Stimulated activated naive CD8-positive, alpha-beta T cell treated with anti-CD3 and anti-CD28 coated beads, Interleukin-15, amount 100 ng/mL, for 72 hours (primary cell): ENCODE measurements at places on chromosomes 2 and 18.

DNA sequence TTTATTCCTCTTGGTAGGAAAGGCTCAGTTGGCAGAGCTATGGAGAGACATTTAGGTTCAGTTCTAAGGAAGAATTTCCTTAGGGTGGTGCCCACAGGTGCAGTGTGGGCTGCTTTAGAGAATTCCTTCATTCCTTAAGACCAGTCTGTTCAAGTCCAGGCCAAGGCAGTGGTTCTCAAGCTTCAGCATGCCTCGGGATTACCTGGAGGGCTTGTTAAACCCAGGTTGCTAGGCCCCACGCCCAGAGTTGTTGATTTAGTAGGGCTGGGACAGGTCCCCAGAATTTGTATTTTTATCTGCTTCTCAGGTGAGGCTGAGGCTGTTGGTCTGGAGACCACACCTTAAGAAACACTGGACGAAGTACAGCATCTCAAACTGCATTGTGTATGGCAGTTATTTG, 68.9 kb downstream of the CERS6 start:
- DNase-seq = no peak

DNA sequence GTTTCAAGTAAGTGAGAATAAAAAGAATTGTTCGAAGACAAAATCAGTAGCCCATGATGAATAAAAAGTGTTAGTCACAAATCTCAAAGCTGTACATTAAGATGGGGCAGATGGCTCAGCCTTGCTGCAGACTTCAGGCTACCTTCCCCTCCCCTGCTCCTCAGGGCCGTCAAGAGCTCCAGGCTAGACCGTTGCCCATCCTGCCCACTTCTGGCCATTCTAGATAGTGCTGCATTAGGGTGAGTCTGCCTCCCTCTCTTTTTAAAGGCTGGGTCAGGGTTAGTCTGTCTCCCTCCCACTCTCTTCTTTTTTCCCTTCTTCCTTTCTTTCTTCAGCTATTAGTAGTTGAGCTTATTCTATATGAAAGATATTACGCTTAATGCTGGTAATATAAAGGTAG, 86.0 kb downstream of the MAPRE2 start:
- DNase-seq = no peak

DNA sequence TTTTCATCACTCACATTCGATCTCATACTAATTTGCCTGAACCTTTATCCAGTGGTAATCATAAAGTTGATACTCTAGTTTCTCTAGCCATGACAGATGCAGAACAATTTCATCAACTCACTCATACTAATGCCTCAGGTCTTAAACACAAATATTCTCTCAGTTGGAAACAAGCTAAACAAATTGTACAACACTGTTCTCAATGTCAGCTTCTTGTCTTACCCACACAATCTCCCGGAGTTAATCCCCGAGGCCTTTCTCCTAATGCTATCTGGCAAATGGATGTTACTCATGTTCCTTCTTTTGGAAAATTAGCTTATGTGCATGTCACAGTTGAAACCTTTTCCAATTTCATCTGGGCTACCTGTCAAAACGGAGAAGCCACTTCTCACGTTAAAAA, 11.5 kb upstream of the CNOT11 start:
- no peak for DNase-seq

DNA sequence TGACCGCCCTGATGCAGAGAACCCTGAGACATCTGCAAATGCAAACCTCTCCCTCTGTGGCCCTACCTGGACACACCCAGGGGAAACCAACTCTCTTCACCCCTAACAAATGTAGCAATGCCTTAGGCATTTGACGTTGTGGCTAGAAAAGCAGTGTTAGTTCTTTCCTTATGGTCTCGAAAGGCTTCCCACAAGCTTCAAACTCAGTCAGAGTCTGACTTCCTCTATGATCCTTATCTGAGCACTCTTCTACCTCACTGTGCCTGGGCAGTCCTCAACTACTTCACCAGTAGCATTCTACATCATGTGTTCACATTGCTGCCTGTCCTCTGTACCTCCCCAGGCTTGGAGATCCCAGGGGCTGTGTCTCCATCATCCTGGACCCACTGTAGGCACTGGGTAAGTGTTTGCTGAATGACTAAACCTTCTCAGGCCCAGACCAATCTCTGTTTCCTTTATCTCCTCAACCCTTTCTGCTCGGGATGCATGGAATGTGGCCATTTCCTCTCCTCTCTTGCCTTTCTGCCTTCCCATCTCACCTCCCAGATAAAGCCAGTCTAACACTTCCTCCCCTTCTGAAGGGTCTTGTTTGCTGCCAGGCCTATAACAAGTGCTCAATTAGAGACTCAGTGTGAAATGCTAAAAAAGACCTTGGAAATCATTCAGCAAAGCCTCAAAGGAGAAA, 91.7 kb upstream of the ACAA2 start:
- DNase-seq = no peak

- no peak for DNase-seq
Observed at GRCh38 chr2:127891811-127892210, 6.1 kb upstream of the AMMECR1L start.

GRCh38 chr2:171086352-171087290, 74.1 kb downstream of the TLK1 start:
- peak; percentile 11 for DNase-seq

GRCh38 chr2:10954856-10955818, 43.4 kb downstream of the KCNF1 start:
- no peak for DNase-seq

GRCh38 chr2:231720292-231720986, 12.1 kb downstream of the PTMA start:
- no peak for DNase-seq

GRCh38 chr18:58315041-58315440, 271.0 kb downstream of the NEDD4L start:
- no peak for DNase-seq

DNA sequence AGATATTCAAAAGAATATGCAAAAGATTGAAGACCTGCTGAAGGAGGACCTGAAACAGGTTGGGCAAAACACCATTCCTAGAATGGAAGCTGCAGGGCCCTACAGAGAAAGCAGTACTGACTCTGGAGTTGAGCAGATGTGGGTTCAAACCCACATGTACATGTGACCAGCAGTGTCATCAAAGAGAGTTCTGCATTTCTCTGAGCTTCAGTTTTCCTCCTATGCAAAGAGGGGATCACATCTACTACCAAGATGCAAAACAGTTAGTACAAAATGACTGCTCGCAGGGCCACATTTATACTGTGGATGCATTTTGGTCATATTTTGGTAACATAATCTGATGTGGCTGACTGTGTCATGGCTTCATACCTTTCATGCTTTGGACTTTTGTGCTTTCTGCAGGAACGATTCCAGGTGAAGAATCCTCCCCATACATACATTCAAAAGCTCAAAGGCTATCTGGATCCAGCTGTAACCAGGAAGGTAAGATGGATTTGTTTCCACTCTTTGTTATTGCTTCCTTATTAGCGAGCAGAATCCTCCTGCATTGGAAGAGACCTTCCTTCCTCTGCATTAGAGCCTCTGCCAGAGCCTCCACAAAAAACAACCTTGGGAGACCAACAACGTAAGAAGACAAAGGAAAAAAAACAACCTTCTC, 174.8 kb downstream of the PRPF40A start:
- DNase-seq = no peak

- peak; percentile 26 for DNase-seq
Observed at GRCh38 chr18:63138436-63139340, 180.9 kb downstream of the BCL2 start.

GRCh38 chr2:170298115-170298514, 120.2 kb downstream of the MYO3B start:
- no peak for DNase-seq

- DNase-seq = no peak
Observed at GRCh38 chr2:6893876-6894482, 16.4 kb downstream of the RSAD2 start.

DNA sequence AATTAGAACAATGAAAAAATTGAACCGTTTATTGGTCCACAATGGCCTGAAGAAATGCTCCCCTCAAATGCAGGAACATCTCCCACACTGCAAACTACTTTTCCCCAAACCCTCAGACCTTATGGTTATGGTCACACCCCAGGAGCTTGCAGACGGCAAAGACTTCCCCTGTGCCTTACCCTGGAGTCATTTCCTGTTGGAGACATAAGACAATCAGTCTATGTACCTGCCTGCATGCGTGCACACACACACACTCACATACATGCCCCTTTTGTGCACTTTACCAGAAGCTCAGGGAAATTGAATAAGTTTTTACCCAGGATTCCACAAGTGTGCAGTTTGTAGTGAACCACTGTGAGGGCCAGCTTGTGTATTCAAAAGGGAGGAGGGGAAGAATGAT, 281.9 kb upstream of the CELF4 start:
- no peak for DNase-seq

DNA sequence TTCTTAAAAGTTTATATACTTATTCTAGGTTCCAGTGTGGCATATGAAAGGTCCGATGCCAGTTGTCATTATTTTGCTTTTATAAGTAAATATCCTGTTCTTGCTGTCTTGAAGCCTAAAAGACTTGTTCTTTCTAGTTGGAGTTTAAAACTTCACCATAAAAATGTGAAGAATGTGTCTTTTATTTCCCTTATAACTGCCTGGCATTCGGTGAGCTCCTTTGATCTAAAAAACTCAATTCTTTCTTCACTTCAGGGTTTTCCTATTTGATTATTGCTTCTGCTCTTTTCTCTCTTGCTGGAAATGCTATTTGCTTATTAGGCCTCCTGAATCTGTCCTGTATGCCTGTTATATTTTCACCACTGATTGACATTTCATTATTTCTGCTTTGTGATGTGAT, 51.6 kb downstream of the TSPYL6 start:
- DNase-seq = no peak

DNA sequence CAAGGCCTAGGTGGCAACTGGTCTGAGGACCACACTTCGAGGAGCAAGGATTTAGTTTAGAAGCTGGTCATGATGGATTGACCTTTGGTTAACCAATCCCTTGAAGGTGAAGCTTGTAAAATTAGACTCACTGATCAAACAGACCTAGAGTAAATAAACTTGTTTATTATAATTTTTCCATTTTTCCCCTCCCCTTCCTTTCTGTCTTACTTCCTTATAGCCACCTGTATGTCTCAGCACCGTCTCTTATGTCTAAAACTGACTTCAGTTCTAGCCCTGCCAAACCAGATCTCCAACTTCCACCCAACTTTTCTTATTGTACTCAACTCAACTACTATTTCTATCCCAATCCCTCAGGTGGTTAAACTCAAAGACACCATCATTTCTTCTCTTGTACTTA, 92.8 kb upstream of the THOC1 start:
- no peak for DNase-seq

DNA sequence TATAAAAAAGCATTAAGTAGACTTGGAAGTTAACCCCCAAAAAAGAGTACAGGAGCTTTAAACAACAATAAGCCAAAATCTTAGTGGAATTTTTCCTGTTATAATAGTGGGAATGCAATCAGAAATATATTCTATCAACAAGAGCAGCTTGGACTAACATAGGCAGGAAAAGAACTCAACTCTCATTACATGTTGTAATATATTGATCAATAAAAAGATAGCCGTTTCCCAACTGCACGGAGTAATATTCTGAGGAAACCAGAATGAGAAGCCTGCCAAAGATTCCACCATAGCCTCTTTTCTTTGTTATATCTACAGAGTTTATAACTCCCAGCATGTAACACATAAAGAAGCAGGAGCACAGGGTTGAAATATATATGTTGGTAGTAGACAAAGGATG, 37.6 kb upstream of the BAZ2B start:
- no peak for DNase-seq

DNA sequence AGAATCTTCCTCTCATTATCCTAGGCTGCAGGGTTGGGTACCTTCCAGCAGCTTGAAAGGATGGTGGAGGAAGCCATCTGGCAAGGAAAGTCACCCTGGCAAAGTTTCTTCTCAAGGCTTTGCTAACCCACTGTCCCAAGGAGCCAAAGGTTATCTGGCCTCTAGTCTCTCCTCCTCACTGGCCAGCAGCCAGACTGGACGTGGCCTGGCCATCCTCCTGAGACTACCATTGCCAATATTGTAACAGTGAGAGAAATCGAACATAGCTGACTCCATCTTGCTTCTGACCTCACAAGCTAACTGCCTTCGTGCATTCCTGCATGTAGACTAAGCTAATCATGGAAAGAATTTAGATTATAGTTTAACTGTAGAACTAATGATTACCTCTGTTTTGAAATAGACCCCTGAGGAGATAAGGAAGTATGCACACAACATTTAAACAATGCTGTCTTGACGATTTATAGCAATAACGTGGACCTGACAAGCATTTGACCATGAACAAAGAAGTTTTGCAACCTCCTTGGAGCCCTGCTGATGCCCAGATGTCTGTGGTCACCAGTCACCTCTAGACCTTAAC, 7.8 kb upstream of the ANXA4 start:
- DNase-seq = no peak

DNA sequence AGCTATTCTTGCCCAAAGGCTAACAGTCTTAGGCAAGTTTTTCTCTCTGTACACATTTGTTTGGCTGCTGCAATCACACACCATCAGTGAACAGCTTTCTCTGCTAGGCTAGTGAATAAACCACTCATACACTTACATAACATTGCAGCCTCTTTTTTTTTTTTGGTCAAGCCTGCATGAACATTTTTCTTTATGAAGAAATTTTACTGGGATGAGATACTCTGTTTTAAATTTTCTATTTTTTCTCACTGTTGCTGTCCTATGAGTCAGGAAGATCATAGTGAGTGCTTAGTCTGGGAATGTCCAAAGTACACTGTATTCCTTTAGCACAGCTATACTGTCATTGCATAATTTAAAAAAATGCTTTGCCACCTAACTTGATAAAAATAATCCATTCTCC, 58.5 kb downstream of the ROCK1 start:
- DNase-seq = no peak

DNA sequence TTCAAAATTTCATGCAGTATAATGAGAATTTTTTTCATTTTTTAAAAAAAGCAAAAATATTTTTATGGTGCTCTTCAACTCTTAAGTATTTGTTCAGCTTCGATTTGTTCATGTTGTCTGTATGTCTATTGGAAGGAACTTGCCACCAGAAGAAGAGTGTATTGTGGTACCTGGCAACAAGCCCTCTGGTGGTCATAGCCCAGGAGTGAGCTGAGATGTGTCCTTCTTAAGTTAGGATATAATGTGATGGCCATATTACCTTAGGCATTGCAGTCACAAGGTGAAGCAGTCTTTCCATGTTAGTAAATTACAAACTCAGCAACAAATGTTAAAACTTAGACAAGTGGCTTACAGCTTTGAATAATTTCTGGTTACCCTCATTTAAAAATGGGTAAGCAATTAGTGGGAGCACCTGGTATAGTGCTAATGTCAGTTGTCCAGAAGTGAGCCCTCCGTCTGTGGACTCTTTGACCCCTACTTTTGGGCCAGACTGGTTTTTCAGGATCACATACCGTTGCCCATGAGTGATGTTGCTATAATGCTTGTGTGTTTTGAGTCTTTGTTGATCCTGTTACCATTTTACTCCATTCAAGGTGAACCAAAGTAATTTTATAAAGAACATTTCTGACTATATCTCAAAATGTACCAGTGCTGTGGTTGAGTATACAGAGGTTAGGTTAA, 57.4 kb downstream of the MYO1B start:
- DNase-seq = no peak

- no peak for DNase-seq
Observed at GRCh38 chr2:197219636-197220035, 90.9 kb downstream of the ANKRD44 start.

- peak; percentile 76 for DNase-seq
Observed at GRCh38 chr18:13217466-13217961, 1.0 kb upstream of the LDLRAD4 start.

GRCh38 chr18:28267276-28267675, 90.3 kb upstream of the CDH2 start:
- no peak for DNase-seq

GRCh38 chr18:23066504-23067039, 68.7 kb upstream of the CABLES1 start:
- no peak for DNase-seq
